ENCODE measurements at places on chromosomes 2 and 18. TPM values are rescaled to one million over a fixed set of nuclear protein-coding genes. Genes with fewer than 3 reads are reported as not detected.

DNA sequence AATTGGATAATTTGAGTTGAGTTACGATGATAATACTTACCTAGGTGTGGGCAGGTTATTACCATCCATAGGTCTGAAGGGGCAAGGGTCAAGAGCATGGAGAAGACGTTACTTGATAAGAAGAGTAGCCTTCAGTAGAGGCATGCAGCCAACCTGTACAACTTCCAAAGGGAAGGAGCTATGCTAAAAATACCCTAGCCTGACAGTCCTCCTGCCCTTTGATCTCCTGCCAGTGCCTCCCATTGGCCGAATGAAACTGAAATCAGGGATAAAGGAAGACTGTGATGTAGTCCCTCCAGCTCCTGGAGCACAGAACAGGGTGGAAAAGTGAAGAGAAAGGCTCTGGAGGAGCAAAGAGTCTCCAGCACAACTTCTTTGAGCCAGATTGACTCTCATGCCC is 487.4 kb downstream of the ADCYAP1 start:
- no peak for DNase-seq

GRCh38 chr2:68829749-68830148 is 41.4 kb downstream of the BMP10 start:
- DNase-seq = no peak

- DNase-seq = no peak
These were observed 422.7 kb upstream of the TNP1 start for GRCh38 chr2:217282531-217282930.

DNA sequence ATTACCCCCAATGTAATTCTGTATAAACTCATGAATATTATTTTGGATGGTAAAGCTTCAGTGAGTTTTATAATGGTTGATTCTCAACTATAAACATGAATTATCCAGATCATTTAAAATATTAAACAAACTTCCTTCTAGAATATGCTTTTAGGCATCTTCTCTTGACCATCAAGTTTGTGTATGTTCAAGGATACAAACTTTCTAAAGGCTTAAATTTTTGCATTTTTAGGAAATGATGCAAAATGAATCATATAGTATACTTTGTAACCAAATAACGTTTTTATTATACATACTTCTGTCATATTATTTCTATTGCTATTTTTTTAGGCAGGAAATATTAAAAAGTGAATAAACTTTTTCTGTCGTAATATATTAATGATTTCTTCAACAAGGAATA is 62.8 kb downstream of the OSBPL6 start:
- DNase-seq = no peak

EFR3B gene
- 0.39 TPM for total RNA-seq

- DNase-seq = no peak
These were observed 282.6 kb downstream of the LRP1B start for GRCh38 chr2:141848191-141848590.

LINC00305 gene
- not detected for total RNA-seq

Data from SJSA1 (cell line).